ENCODE measurements at places on chromosomes 4 and X.

DNA sequence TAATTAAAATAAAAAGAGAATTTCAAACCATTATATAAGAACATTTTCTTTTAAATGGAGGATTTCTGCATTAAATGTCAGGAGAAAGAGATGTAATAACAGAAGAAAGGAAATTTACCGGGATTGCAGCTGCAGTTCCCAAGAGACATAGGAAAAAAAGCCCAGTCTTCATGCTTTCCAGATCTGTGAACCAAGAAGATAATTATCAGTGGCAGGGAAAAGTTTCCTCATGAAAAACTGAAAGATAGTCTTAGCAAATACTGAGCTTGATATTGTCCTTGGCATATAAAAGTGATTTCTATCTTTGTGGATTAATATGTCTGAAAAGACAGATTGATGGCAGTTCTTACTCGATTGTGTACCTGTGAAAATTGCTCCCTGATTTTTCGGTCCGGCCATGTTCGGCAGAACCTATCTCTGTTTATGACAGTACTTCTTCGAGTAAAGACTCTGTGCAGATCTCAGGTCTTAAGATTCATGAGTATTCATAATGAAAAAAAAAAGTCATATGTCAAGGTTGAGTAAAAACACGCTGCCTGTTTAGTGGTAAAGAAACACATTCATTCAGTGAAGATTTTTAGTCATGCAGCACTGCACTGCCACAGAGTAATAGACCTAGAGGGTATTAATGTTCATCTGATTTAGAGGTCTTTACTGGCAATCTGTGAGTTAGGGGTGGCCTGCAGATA, 29.6 kb downstream of the SPARCL1 start:
- DNase-seq: no peak

DNA sequence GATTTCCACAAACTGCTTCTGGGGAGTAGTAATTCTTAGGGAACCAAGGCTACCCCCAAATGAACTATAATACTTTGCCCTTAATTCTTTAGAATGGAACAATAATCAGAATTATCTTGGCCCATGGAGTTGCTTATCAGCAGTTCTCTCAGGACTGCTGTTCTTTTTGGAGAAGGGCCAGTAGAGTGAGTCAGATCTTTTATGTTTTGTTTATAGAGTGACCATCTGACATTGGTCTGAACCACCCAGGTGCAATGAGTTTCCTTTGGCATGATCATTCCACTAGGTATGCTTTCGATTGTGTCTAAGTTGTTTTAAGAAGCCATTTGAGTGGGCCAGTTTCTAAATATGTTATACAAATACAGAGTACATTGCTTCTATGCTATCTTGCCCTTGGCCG, 31.8 kb downstream of the PRRG1 start:
- no peak for DNase-seq

DNA sequence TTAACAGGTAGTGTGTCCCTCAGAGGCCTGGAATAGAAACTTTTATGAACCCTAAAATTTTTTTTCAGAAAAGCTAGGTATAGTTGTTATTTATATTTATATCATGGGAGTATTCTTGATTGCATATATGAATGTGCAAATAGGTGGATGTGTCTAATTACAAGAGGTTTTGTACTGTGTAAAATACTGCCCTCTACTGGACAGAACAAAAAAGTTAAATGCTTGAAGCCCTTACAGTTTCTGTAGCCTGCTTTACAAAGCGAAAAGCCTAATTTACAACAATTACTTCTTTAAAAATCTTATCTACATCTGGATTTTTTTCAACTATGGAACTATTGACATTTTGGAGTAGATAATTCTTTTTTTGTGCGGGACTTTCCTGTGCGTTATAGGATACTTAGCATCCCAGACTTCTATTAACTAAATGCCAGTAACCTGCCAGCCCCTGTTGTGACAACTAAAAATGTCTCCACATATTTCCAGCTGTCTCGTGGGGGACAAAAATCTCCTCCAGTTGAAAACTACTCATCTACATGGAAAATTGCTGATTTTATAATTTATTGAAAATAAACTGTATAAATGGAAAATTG, 35.1 kb downstream of the ENPEP start:
- peak; percentile 52 for DNase-seq

DNA sequence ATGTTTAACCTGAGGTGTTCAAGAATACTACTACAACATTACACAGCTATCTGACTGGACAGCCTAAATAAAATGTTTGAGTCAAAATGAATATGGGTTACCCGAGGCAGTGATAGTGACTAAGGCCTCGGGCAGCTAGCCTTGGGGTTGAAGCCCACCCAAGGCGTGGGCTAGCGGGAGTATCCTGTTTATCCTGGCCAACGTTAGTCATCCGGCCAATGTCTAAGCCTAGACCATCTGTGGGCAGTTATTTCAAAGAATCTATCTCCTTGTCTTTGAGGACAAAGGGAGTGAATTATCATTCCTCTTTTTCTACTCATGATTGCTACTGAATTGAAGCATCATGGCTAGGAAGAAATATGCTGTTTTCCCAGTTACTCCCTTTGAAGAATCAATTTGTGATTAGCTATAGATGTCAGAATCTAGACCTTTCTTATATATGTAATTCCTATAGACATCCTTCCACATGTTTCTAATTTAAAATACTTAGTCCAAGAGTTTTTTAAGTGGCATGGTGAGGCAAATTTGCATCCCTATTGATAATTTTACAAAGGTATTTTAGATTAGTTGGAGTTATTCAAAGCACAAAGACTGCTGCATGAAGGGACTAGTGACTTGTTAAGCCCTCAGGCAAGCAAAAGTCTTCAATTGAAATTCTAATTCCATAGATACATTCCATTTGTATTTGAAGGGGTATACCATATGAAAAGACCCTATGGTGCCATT, 6.0 kb upstream of the PDGFC start:
- DNase-seq: no peak

DNA sequence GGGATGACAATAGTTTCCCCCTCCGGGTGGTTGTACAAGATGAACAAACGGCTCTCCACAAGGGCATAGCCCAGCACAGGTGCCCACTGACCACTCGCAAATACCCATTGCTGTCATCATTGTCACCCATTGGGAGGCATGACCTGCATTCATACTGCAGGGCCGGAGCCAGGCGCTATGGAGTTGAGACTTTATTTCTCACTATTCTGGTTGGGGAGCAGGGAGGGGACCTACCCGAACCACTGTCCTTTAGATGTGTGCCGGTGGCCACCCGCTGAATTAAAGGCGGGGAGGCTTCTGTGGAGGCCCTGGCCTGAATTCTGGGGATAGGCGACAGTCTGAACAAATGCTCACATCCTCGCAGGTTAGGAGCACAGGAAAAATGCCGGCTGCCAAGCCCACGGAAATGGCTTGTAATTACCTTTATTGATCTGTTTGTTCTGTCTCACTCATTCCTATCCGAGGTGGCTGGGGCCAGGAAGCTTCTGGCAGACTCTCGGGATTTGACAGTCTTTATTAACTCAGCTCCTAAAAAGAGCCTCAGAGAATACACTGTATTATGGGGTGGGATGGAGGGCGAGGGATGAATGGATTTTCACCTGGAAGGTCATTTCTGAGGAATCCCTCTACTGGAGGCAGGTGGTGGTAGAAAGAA, 125.1 kb upstream of the PSAPL1 start:
- DNase-seq: peak; percentile 41

GRCh38 chrX:151984902-151985301, 10.4 kb upstream of the GABRE start:
- no peak for DNase-seq

DNA sequence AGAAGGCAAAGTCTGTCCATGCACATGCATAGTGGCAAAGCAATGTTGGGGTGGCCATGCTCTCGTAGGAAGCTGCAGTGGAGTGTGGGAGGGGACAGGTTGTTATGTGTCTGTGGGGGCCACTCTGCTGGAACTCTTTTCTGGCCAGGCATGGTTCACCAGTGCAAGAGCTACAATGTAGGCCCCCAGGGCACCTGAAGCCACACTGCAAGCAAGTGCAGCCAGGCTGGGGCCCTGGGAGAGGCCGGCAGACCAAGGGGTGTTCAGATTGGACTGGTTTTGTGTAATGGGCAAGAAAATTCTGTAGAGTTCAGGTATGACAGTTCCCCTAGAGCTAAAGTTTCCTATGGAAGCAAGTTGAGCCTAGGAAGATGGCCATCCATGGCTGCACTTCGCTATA, 97.0 kb upstream of the ZC4H2 start:
- DNase-seq: no peak

Data from NCI-H1105 treated with DMSO at 0.1 percent for 48 hours (cell line).